ENCODE measurements at places on chromosomes 5 and 9.

DNA sequence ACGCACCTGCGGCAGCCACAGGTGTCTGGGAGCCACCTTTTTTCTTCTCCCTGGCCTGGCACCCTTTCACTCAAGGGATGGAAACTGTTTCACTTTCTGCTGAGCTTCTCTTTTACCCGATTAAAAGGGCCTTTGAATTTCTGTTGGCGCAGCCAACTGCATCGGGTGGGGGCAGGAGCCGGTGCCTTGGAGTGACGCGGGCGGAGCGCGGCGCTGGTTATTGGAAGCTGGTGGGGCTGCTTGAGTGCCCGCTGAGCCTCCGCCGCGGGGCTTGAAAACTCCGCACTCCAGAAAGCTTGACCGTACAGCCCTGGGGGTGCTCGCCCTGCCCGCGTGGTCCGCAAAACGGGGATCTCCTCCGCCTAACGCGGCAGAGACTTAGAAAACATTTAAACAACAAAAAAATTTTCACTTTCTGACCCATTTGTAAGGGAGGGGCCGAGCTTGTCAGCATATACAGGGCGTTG lies 52.0 kb upstream of the TJP2 start:
- peak; percentile 27 for DNase-seq

DNA sequence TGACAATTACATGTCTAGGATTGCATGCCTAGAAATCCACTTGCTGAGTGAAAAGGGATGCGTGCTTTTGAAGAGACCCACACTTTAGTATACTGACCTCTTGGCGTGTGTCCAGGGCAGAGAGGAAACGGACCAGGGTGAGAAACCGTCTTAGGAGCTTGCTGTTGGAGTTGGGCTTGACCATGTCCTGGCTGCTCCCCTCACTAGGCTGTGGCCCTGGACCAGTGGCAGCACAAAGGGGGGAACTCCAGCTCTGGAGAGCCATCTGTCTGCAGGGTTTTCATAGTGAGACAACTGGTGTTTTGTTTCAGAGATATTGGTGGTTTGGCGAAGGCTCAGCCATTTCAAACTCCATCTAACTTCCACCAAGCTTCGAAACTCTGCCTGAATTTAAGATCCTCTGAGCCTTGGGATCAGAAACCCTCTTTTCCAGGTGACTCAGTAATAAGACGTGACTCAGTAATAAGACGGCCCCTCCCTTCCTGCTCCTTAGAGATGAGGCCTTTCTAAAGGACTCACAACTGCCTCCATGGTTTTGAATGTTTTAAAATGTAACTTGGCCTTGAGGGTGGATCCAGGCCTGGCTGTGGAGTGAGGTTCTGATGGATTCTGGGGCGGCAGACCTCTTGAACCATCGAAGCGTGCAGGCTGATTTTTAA lies 165.8 kb downstream of the MELK start:
- DNase-seq: no peak

DNA sequence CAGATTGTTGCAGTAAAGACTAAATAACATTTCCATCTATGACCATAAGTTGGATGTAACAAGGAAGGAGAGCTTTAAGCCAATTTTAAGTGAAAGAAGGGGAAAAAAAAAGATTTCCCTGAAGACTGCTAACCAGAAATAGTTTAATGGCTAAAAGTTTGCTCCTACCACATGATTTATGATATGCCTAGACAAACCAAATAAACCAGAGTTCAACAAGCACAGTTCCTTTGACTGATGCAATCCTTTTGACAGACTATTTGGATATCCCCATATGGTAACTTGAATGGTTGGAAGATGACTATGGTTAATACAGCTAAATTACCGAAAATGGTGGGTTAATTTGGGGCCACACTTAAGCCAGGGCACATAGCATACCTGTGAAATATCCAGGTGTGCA lies 338.5 kb downstream of the CETN3 start:
- no peak for DNase-seq

GRCh38 chr5:81751836-81752643 lies 1.1 kb upstream of the SSBP2 start:
- DNase-seq: peak; percentile 14

GRCh38 chr9:131148276-131148675 lies 22.9 kb downstream of the NUP214 start:
- DNase-seq: no peak

DNA sequence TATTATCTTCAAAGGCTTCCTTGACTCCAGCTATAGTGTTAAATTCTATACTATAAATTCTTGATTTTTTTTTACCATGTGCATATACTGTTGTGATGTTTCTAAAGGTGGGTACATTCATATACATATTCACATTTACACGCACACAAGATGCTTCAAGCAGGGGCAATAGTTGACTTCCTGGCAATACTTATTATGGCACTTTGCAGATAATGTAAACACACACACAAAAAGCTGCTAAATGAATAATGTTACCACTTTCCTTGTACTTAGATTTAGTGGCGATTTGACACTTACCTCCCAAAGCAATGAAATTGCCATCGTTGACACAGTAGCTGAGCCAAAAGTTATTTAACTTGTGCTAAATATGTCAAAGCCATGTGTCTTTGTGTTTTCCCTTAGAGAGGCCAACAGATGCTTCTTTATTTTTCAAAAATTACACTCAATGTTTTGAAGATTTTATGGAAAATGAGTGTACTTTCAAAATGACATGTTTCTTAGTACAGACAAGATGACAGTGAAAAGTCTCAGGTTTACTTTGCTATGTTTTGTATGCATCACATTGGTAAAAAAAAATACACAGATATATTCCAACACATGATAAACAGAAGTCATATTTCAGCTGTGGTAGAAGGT lies 12.2 kb upstream of the ERAP2 start:
- no peak for DNase-seq

GRCh38 chr5:142807372-142807911 lies 37.3 kb downstream of the ARHGAP26 start:
- no peak for DNase-seq

- no peak for DNase-seq
These were observed 95.8 kb downstream of the PLPP1 start for GRCh38 chr5:55438998-55439397.

GRCh38 chr5:75044406-75044805 lies 8.0 kb downstream of the GCNT4 start:
- no peak for DNase-seq

GRCh38 chr5:163165277-163165676 lies 272.1 kb upstream of the CCNG1 start:
- DNase-seq: no peak

GRCh38 chr9:121721770-121722169 lies 70.3 kb downstream of the DAB2IP start:
- no peak for DNase-seq

DNA sequence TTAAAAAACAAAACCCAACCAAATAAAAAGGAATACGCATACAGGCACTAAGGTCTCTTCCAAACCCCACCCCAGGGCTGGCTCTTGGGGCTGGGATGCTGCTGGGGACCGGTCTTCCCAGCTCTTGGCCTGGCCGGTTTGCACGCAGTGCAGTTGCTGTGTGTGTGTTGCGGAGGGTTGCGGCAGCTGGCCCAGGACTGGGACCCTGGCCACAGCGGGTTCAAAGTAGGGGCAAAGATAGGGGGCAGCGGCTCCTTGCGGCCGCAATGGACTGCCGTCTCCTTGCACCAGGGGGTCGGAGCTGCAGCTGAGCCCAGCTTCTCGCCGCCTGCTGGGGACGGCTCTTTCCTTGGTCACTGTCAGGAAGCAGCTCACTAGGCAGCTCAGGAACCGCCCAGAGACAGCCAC lies 5.0 kb downstream of the DMRT3 start:
- DNase-seq: no peak

DNA sequence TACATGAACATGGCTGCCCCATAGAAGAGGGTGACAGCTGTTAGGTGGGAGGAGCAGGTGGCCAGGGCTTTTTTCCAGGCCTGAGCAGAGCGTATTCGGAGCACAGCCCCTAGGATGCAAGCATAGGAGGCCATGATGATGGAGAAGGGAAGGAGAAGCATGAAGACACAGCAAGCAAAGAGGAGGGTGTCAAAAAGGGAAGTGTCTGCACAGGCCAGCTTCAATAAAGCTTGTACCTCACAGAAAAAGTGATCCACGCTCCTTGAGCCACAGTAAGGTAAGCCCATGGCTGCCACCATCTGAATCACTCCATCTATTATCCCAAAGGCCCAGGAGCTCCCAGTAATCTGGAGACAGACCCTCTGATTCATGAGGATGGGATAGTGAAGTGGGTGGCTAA lies 6.4 kb downstream of the OR2V1 start:
- no peak for DNase-seq

GRCh38 chr5:78095125-78095524 lies 199.4 kb downstream of the AP3B1 start:
- DNase-seq: no peak
